ENCODE measurements at places on chromosomes 2 and 18.
A peak's percentile ranks its signal among the peaks of the same experiment; 100 is the strongest.

DNA sequence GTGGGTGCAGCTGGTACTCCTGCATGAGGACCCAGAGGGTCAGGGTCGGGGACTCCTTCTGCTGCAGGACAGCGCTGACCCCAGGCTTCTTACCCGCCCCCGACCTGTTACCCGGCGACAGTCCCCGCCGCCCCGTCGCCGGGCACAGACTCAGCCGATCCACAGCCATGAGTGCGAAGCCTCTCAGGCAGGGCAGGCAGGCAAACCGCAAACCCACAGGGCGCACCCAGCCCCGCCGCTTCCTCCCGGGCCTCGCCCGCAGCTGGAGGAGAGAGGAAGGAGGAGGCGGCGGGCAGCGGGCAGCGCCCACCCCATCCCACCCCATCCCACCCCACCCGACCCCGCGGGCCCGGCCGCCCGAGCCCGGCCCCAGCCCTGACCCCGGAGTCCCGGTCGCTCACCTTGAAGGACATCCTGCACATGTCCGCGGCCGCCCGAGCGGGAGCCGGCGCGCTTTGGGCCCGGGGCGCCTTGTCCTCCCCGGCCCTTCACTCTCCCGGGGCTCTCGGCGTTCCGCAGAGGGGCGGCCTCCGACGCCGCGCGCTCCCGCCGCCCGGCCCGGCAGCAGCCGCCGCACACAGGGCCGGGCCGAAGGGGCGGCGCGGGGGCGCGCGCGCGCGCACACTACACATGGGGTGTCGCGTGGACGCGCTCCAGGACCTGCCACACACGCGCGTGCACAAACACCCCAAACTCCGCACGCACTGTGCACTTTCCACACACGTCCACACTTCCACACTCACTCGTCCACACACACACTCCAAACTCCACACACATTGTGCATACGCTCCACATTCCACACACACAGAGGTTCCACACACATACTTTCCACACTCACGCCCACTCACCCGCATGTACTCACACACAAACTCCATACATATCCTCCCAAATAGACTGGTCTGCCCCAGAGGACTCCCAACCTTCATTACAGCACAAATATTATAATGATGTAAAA lies at the start of gene ANKRD29:
ANKRD29 (minus strand) TSS at position 603 of the 955 bp plus-strand sequence; CDS start at position 422, 181 bp downstream.
- DNase-seq = no peak

DNA sequence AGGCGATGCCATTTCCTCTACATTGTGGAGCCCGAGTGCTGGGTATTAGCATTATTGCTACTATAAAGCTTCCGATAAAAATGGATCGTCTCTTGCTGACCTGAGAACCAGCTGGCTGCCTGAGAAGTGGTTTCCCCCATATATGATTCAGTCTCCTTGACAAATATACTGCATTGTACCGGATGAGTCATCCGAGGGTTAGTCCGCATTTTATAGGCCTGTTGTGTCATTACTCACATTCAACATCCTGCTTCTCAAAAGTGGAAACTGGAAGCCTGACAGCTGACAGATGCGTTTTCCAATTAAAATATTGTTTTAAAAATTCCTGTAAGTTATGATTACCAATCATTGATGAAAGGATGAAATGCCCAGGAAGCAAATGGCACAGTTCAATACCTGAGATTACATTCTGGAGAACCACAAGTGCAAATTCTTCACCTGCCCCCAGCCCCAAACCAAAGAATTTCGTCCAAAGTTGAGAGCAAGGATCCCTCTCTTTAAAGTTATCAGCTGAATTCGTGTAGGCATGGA lies 65.7 kb downstream of the SPRED2 start:
- DNase-seq = peak; percentile 96

DNA sequence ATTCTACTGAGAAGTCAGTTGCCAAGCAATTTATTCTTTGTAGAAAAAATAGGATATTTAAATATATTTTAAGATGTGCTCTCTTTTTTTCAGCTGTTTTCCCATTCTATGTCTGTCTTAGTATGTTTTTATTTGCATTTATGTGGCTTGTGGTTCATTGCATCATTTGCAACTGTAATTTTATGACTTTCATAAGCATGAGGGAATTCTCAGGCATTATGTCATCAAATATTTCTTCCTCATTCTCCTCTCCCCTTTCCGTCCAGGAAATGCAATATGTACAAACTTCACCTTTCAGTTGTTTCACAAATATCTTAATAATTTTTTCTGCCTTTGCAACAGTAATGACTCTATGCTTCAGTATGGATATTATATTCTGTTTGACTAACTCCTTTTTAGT lies 560.2 kb upstream of the LRATD1 start:
- DNase-seq = peak; percentile 10

- no peak for DNase-seq
Measured at GRCh38 chr2:100000915-100001707, 141.3 kb downstream of the AFF3 start.

GRCh38 chr2:8176887-8177286 lies 505.0 kb upstream of the ID2 start:
- DNase-seq = no peak

- DNase-seq = peak; percentile 66
Measured at GRCh38 chr2:15640261-15640711, 48.6 kb downstream of the DDX1 start.

- no peak for DNase-seq
Measured at GRCh38 chr18:59993560-59993959, 93.8 kb downstream of the PMAIP1 start.

- peak; percentile 10 for DNase-seq
Measured at GRCh38 chr2:119431155-119431975, at the start of gene TMEM37. Gene TMEM37 (plus strand): TSS chr2:119431854. CDS start chr2:119431904, 50 bp downstream.

DNA sequence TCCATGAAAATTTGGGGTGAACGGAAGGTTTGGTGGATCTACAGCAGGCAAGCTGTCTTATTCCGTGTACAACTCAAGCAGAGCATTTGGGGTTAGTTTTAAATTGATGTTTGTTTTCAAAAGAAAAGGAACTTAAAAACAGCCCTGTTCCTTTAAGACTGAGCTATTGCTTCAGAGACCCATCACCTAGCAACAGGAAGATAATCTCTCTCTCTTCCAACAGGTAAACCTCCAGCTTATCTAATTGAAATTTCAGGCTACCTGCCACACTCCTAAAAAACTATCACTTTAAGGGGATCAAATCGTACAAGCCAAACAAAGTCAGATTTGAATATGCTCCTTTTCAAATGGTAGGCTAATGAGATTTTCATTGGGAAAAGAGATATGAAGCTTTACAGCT lies 101.8 kb downstream of the RNF152 start:
- DNase-seq = no peak

GRCh38 chr18:34789768-34790344 lies 79.8 kb downstream of the DTNA start:
- no peak for DNase-seq

GRCh38 chr2:196431076-196431475 lies 208.4 kb upstream of the CCDC150 start:
- DNase-seq = no peak

- no peak for DNase-seq
Measured at GRCh38 chr18:45528712-45529336, 86.5 kb upstream of the SLC14A2 start.

DNA sequence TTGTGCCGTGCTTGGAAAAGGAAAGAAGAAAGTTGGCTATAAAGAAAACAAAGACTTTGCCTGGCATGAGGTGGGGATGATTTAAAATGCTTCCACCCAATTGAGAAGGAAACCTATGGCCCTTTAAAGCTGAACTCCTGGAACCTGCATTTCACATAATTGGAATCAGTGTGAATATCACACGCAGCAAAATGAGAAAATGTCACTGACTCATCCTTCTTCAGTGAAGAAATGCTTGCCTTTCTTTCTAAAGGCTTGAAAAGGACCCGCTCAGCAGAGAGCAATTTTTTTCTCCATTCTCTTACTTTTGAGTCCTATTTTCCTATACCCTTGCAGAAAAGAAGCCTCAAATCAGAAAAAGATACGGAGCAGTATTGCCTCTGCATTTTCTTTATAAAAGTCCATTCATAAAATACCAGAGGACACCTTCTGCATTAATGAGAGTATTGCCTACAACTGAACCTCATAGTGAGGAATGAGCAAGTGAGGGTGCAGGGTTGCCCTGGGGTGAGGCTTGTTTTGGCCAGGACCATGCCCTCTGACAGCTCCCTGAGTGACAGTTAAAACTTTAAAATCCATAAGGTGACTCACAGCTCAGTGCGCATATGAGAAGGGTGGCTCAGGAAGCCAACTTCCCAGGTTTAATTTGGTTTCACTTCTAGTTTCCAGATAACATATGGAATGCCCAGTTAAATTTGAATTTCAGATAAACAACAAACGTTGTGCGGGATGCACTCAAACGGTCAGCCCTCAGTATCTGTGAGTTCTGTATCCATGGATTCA lies 191.9 kb upstream of the GYPC start:
- no peak for DNase-seq

- no peak for DNase-seq
Measured at GRCh38 chr2:46461011-46461674, 18.2 kb upstream of the TMEM247 start.

DNA sequence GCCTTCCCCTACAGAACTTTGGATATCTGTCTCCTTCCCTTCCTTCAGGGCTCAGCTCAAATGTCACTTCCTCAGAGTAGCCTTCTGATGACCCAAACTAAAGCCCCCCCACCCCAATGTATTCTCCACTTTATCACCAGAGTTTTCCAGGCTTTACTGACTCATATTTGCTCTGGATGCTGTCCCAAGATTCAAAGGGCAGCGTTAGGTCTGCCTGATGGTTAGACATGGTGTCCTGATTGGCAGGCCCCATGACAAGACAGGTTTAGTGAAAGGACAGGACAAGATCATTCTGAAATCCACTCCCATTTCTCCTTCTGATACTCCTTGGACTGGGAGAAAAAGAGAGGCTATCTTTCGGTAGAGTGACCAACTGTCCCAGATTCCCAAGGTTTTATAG lies 22.6 kb upstream of the RPIA start:
- no peak for DNase-seq

DNA sequence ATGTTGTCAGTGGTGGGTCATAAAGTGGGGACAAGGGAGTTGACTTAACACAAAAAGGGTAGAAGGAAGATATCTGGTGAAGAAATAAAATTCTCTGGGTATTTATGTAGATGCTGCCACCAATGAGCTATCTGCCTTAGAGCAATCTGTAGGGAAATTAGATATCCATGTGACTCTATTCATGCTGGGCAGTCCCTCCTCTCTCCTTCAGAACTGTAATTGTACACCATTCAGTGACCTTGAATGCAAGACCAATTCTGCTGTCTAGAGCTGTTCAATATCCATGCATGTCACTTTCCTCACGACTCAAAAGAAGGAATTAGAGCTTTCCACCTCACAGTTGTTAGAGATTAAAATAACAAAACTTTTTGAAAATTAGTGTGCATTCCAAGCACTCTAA lies 28.6 kb upstream of the TDRD15 start:
- DNase-seq = no peak

GRCh38 chr2:172333235-172333977 lies 94.0 kb upstream of the ITGA6 start:
- DNase-seq = no peak

DNA sequence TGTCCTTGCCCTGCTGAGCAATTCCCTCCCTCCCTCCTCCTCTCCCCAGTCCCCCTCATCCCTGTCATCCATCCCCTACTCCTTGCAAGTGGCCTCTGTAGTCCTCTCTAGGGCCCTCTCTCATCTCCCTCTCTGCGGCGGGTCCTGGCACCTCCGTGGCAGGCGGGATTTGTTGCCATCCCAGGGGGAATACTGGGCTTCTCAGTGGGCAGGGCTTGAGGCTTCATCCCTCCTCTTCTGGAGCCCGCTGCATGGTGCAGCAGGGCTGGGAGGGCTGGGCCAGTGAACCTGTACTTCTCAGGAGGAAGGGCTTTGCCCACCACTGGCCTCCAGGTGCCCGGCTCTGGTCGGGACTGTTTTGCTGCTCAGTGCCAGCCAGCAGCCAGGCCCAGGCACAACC lies 216.2 kb downstream of the TFCP2L1 start:
- no peak for DNase-seq

- DNase-seq = no peak
Measured at GRCh38 chr2:189982780-189983394, 79.6 kb downstream of the MSTN start.

DNA sequence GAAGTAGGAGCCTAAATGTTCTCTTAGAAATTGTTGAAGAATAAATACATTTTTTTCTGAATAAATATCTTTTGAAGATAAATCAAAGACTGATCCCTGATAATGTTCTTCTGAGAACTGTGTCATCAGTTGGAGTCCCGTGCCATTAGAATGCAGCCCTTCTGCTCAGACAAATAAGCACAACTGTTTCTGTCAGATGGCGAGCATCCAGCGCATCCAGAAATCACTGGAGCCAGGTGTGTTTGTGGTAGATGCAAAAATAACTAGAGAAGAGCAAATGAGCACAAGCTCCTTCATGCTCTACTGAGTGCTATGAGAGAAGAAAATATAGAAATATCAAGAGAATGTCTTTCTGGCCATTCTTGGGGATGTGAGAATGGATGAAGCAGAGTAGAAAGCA lies 573.7 kb downstream of the THSD7B start:
- no peak for DNase-seq

DNA sequence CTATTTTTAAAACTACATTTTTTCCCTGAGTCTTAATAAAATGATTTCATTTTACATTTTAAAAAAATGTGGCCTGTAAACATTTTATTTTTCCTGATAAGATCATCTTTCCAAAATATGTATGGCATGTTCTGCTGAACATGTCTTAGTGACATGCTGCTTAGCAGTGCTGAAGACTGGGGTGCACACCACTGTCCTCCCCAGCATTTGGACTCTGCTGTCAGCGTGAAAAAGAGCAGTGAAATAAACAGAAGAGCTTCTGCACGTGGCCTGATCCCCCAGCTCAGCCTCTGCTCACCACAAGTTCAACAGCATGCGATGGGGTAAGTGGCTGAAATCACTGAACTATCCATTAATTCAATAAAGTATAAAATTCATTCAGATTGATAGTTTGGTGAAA lies 81.6 kb upstream of the ZNF521 start:
- DNase-seq = no peak

- DNase-seq = no peak
Measured at GRCh38 chr2:75023666-75024455, 65.4 kb downstream of the POLE4 start.

- DNase-seq = no peak
Measured at GRCh38 chr18:23137788-23138216, 2.5 kb downstream of the CABLES1 start.

GRCh38 chr18:63697097-63697660 lies 5.6 kb upstream of the SERPINB11 start:
- no peak for DNase-seq

DNA sequence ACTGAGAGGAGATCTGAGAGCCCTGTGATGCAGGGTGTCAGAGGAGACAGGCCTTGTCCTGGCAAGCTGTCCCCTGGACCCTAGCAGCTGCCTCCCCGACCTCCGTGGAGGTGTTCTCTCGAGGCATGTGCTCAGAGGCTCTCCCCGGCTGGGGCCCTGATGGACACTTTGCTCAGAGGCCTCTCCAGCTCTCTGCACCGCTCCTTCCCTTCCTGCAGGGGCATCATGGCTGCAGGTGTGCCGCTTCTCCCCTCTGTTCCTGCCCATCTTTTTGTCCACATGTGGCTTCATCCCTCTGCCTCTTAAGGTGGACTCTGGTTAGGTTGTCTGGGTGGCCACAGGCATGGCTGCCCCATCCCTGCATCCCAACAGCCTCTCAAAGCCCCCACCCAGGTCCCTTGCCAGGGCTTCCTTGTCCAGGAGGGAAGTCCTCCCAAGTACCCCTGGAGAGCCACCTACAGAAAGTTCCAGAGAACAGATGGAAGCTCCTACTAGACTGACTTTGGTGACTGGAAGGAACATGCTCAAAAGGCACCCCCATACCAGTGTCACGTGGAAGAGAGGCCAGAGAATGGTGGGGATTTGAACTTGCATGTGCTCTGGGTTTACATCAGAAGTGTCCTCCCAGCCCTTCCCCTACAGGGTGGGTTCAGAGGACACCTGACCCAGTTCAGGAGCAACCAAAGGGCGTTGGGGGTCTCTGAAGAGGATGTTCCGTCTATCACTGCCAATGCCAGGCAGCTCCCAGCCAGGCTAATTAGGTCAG lies 120.4 kb downstream of the KLHL29 start:
- DNase-seq = no peak
